ENCODE measurements at places on chromosomes 5 and 9. TPM values are rescaled to one million over a fixed set of nuclear protein-coding genes. Genes with fewer than 3 reads are reported as not detected.

GRCh38 chr5:65910711-65911110 is 15.7 kb upstream of the ERBIN start:
- DNase-seq: no peak

DNA sequence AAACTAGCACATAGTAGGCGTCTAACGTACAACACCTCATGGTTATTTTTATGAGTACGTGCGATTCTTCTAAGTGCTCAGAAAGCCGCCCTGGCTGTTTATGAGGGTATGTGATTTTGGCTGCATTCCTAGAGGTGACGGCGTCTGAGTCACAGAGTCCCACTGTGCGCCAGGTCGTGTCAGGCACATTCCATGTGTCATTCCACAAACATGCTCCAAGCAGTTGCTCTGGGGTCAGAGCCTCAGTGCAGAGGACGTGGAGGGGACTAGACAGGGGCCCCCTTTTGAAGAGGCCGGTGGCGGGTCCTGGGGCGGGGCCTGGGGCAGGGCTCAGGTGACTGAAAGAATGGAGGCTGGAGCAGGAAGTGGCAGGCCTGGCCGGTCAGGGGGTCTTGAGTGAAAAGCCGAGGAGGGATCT is 51.9 kb downstream of the NEK6 start:
- peak; percentile 89 for DNase-seq

The SPATA31D4 gene
- not detected for total RNA-seq

GRCh38 chr5:162377895-162378294 is 310.3 kb downstream of the GABRG2 start:
- no peak for DNase-seq

The FBXL17 gene
- total RNA-seq: 8.6 TPM

The STK32A gene
- total RNA-seq: not detected

- DNase-seq: no peak
These were observed 700.3 kb upstream of the TYRP1 start for GRCh38 chr9:11992866-11993265.

DNA sequence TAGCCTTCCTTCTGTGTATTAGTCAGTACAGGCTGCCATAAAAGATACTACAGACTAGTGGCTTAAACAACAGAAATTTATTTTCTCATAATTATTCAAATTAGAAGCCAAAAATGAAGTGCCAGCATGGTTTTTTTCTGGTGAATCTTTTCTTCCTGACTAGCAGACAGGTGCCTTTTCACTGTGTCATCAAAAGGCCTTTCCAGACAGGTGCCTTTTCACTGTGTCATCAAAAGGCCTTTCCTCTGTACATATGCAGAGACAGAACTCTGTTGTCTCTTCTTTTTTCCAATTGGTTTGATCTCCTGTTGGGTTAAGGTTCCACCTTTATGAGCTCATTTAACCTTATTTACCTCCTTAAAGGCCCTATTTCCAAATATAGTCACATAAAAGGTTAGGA is 599.9 kb downstream of the ISL1 start:
- no peak for DNase-seq

The CTXN3 gene
- not detected for total RNA-seq

DNA sequence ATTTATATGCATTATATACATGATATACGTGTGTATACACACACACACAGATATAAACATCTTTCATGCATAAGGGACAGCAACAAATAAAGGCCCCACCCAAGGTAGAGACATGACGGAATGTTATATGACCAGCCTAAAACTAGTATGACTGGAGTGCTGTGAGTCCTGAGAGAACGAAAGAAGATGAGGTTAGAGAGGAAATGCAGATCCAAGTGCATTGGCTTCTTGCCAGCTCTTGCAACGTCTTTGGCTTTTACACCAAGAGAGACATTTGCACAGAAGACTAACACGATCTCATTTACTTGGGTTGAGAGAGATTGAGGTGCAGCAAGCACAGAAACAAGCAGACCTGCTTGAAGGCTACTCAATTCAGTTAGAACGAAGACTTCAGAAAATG is 23.0 kb downstream of the CDH10 start:
- DNase-seq: no peak

GRCh38 chr9:107020040-107020530 is 157.1 kb downstream of the ZNF462 start:
- DNase-seq: peak; percentile 76

GRCh38 chr9:34625186-34625486 is 3.7 kb downstream of the ARID3C start:
- DNase-seq: no peak

GRCh38 chr5:1052641-1053390 is 44.2 kb downstream of the NKD2 start:
- DNase-seq: no peak

The C9 gene
- not detected for total RNA-seq

The DELE1 gene
- total RNA-seq: 72.3 TPM

- DNase-seq: no peak
These were observed 4.4 kb upstream of the DCTN4 start for GRCh38 chr5:150763023-150763769.

DNA sequence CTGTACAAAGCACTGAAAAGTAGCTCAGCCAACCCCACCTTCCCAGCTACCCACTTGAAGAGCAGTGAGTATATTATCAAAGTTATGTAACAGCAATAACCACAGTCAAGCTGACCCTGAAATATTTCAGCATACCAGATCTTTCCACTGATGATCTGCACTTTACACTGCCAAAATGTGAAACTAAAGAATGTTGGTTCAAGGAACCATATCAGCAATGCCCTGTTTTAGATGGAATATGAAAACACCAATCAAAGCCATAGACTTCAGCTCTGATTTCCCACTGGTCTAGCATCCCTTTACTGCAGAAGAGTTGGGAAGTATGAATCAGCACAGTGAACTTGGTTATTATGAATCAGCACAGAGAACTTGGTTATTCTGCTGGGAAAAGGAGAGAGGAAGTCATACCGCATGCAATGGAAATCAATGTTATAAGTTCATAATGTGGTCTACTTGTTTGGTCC is 20.0 kb downstream of the CEMIP2 start:
- no peak for DNase-seq

The KLF4 gene
- total RNA-seq: 1.00 TPM

DNA sequence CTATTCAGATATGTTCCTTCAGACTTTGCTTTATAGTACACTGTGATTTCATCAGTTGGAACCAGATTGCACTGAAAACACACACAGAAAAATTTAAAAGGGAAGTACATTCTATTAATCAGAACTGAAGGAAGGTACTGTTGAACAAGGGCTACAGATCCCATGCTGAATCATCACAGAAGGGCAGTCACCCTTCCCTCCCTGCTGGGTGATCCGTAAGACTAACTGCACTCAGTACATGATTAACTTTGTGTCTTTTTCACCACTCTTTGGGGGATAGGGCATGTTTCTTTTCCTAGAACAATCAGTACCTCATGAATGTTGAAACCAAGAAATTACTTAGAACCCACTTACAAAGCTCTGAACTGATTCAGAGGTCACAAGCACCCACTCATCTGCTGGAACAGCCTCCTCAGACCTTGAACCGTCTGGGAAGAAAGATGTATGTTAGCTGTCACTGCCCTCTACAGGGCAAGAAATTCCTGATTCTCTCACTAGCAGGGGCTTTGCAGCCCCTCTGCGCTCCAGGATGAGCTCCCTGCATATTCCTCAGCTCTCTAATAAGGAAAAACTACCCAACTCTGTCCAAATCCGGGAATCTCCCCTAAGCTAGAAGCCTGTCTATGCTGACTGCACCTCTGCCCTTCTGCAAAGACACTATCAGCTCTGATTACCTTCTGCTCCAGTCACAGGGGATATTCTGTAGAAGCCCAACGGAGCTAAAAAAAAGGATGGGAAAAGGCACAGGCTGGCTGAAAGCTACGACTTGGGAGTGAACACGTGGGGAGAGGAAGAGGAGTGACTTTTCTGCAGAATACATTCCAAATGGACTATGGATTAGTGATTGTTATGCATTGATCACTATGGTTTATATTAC is 51.0 kb downstream of the IARS1 start:
- DNase-seq: no peak

DNA sequence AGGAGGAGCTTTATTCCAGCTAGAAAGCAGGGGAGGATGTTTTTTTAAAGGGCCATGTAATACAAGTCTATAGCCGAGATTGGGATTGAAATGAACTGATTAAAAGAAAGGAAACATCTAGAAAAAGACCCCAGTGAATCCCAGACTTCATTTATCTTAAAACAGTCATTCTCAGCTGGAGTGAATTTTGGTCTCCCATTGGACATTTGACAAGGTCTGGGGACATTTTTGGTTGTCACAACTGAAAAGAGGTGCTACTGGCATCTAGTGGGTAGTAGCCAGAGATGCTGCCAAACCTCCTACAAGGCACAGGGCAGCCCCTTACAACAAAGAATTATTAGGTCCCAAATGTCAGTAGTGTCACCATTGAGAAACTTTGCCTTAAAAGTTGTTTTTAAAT is 16.3 kb upstream of the SPINK4 start:
- DNase-seq: no peak

DNA sequence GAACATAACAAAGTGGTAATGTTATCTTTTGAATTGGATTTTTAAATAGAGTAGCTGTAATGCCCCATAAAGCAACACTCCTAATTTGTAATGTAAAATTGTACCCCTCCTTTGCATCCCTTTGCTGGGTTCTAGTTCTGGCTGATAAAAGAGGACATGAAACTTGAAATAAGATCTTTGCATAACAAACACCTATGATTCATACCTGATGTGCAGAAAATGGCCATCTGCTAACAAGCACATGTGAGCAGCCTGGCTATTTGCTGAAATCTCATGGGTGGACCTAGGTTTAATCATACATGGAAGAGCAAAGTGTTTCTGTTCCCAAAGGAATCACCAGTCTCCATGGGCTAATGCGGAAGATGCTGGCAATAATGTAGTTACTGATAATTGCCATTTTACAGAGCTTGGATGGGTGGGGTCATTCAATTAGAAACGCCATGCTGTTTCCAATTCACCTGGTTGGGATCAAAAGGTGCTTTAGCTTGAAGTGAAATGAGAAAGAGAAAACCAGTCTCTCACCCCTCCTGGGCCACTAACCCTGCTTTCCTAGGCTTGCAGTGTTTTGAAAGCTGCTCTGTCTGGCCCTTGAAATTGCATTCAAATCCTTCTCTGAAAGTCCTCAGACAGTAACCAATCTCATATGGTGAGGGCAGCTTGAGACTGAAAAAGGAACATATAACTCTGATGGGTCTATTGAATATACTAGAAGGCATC is 585.1 kb downstream of the TLE4 start:
- DNase-seq: no peak

Measured in SJSA1 (cell line).